ENCODE measurements at places on chromosomes 7 and 10.

- no peak for DNase-seq
These were observed 4.8 kb upstream of the ADD3 start for GRCh38 chr10:110002801-110003523.

GRCh38 chr7:121739465-121739864 lies 133.5 kb upstream of the PTPRZ1 start:
- no peak for DNase-seq

GRCh38 chr10:77867124-77867719 lies 59.3 kb downstream of the DLG5 start:
- DNase-seq, result no peak

DNA sequence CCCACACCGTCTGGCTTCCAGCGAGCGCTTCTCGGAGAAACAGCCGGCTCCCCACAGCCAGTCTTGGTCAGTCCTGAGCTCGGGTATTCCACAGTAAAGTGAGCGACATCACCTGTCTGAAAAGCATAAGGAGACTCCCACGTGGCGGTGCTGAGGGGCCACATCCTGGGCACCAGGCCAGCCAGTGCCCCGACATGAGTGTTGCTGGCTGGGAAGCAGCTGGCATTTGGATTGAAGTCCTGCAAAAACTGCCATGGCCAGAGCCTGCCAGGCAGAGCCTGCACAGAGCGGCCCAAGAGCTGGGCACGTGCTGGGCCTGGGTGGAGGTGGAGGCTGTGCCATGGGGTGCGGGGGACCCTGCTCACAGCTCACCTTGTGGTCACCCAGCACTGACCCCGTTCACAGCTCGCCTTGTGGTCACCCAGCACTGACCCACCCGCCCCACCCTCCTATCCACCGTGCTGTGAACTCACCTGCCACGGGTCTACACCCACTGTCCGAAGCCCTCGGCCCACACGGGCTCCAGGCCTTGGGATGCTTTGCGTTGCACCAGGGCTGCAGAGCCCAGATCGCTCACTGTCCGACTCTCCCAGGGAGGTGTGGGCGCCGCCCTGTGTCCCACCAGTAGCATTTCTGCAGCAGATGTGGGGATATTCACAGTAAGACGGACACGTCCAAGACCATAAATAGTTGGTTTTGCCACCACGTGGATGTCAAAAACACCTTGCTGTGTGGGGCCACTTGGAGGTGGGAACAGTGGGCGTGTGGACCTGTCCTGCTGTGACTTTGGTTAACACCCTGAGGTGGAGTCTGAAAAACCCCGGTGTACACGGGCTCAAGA lies 48.8 kb downstream of the PITRM1 start:
- DNase-seq, result no peak

- DNase-seq, result no peak
These were observed 153.0 kb downstream of the TNS3 start for GRCh38 chr7:47428768-47429472.

- DNase-seq, result no peak
These were observed 38.8 kb upstream of the ZNF365 start for GRCh38 chr10:62335326-62335725.

DNA sequence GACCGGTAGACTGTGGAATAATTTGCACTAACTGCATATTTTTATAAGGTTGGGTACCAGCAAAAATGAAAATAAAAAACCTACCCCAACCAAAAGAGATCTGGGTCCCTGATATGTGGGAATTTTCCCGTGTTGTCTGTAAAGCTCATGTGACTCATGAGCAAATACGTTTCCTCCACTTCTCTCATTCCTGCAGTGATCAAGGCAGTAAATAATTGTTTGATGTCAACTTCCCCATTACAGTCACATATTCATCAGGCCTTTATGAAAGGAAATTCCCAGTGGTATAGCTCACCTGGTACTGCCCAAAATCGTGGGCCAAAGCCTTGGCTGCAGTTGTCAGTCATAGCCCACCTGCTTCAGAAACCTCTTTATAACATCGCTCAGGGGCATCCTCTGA lies 166.0 kb upstream of the ANK3 start:
- no peak for DNase-seq

GRCh38 chr10:124612611-124613498 lies 131.3 kb downstream of the FAM53B start:
- peak; percentile 78 for DNase-seq

DNA sequence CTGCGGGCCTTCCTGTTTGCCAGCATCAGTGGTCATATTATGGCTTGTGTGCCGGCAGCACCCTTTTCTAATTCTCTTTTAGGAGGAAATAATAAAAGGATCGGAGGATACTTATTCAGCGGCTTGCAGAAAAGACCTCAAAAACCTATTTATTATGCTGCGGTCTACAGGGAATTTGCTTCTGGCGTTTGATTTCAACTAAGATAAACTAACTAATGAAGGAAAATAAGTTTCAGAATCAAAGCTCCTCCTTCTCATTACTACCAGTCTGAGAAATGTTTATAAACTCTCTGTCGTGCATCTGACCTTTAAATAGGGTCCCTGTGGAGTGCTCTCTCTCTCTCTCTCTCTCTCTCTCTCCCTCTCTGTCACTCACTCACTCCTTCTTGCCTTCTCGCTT lies 335.0 kb upstream of the GLI3 start:
- DNase-seq, result no peak

- no peak for DNase-seq
These were observed 2.9 kb upstream of the SGPL1 start for GRCh38 chr10:70812814-70813213.

- no peak for DNase-seq
These were observed 644.5 kb upstream of the LRRTM3 start for GRCh38 chr10:66281327-66281726.

Measured in Jurkat, Clone E6-1 (cell line).